ENCODE measurements at places on chromosomes 4 and X. TPM values are rescaled to one million over a fixed set of nuclear protein-coding genes. Genes with fewer than 3 reads are reported as not detected.

Gene TREX2
- total RNA-seq = 3.3 TPM

Gene MAGEE1
- 6.7 TPM for total RNA-seq

Gene MBNL3
- total RNA-seq = 63.1 TPM

Gene NAA11
- not detected for total RNA-seq

Gene SHROOM4
- total RNA-seq = not detected

Gene PGRMC2
- 30.7 TPM for total RNA-seq

Gene DKC1
- total RNA-seq = 84.2 TPM

Gene ADH1A
- not detected for total RNA-seq

Gene IGSF1
- not detected for total RNA-seq

Gene VEGFC
- not detected for total RNA-seq

Gene RAB39B
- total RNA-seq = 8.8 TPM

- H3K4me3 ChIP-seq = no peak overlapping the region
- H3K27ac ChIP-seq = no peak overlapping the region
- H3K4me1 ChIP-seq = no peaks in the 10 kb centered on the region
- H3K36me3 ChIP-seq = no peaks in the 10 kb centered on the region
Measured at GRCh38 chrX:146481735-146482134, 327.8 kb upstream of the CXorf51B start.

DNA sequence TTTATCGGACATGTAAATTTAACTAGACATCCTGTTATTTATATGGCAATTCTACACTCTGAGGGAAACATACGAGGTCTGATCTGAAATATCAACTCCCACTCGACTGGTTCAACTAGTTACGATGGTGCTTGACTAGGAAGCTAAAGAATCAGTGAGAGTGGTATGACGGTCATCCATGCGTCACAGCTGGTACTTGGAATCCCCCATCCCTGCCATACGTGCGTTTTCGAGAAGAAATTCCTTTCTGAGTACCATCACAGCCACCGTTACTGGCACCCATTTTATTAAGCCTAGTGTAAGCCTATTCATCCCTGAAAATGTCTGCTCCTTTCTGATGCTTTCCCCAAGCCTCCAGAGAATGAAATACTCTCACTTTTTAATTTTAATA is 695 bp upstream of the PIGA start:
- H3K4me3 ChIP-seq = peak overlapping the region; percentile 74
- H3K27me3 ChIP-seq = no peaks in the 10 kb centered on the region
- H3K4me1 ChIP-seq = peaks cover 15% of the 10 kb centered on the region
- H3K27ac ChIP-seq = peak overlapping the region; percentile 59
- peaks cover 11% of the 10 kb centered on the region for H3K36me3 ChIP-seq
- peak; percentile 84 for DNase-seq

DNA sequence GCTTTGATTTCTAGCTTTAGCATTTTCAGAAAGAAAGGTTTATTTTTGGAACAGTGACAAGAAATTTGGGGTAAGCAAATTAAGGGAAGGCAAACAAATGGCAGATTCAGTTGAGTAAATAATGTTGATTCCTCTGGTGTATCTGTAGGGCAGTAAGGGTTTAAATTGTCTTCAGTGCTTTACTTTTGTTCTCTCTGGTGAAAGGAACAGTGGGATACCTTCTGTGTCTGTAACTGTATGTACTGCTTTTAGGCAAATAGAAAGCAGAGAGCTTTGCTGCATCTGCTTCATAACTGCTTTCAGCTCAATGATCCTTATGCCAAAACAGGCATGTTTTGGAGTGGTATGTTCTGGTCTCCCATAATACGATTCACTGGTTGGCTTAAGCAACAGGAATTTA is 932.1 kb upstream of the SLIT2 start:
- no peak overlapping the region for H3K27ac ChIP-seq
- no peaks in the 10 kb centered on the region for H3K4me1 ChIP-seq
- no peaks in the 10 kb centered on the region for H3K27me3 ChIP-seq
- DNase-seq = no peak
- no peak overlapping the region for H3K4me3 ChIP-seq

DNA sequence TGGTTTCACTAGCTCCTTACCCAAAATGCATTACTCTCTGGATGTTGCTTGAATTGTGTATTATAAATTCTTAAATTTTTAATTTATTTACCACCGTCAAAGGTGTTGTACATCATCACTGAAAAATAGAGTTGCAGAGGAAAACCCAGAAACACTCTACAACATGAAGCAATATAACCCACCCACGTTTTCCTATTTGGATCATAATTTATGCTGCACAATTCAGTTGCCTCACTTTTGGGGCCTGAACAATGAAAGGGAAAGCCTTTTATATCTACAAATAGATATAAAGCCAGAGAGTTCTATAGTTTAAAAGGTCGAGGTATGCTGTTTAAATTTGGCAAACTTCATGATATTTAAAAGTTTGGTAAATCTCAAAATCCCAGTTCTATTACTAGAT is 115.4 kb downstream of the MGST2 start:
- H3K27me3 ChIP-seq = no peaks in the 10 kb centered on the region
- no peak overlapping the region for H3K4me3 ChIP-seq
- no peak overlapping the region for H3K27ac ChIP-seq
- no peaks in the 10 kb centered on the region for H3K36me3 ChIP-seq
- H3K4me1 ChIP-seq = no peaks in the 10 kb centered on the region

GRCh38 chr4:123832173-123833026 is 435.8 kb downstream of the SPRY1 start:
- H3K4me1 ChIP-seq = no peaks in the 10 kb centered on the region
- H3K27me3 ChIP-seq = no peaks in the 10 kb centered on the region
- no peak overlapping the region for H3K4me3 ChIP-seq

DNA sequence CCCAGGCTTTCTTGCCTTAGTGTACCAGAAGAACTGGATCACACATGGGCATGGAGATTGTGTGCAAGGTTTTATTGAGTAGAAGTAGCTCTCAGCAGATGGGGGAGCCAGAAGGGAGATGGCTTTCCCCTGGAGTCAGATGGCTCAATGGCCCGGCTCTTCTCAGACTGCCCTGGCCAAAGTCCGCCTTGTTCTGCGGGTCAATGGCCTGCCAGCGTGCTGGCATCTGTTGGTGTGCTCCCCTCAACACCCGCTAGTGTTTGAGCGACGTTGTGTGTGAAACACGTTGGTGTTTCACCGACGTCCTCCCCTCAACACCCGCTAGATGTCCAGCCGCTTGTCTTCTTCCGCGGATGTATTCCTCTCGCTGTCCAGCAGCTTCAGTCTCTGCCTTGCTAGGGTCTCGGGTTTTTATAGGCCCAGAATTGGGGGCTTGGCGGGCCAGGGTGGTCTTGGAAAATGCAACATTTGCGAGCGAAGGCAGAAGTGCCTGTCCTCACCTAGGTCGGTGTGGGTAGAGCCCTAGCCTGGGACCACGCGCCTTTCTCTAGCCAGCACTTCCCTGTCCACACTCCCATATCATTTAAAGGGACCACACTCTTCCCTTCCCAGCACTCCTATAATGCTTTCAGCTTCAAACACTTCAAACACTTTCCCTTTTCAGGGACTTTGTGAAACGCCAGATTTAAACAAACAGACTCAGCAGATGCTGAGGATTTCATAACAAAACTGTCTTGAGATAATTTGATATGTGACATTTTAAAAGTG is 21.1 kb upstream of the PRKG2 start:
- H3K36me3 ChIP-seq = no peaks in the 10 kb centered on the region
- no peaks in the 10 kb centered on the region for H3K27me3 ChIP-seq
- DNase-seq = no peak

DNA sequence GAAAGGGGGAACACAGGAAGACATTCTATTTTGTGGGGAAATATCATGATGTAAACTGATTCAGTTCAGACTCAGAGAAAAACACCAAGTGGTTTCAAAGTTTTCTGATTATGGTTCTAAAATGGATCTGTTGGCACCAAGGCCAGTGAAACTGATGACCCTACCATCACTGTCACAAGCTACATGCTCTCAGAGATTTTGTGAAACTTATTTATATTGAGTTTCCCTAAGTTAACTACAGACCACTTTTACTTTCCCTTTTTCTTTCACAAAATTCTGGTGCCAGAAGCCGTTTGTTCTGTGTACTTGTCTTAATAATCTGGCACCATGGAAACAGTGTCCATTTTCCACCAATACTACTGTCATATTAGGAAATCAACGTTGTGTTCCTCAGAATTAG is 43.4 kb upstream of the CABS1 start:
- no peak overlapping the region for H3K4me3 ChIP-seq
- no peaks in the 10 kb centered on the region for H3K36me3 ChIP-seq
- no peak overlapping the region for H3K27ac ChIP-seq
- no peak for DNase-seq
- H3K27me3 ChIP-seq = no peaks in the 10 kb centered on the region

DNA sequence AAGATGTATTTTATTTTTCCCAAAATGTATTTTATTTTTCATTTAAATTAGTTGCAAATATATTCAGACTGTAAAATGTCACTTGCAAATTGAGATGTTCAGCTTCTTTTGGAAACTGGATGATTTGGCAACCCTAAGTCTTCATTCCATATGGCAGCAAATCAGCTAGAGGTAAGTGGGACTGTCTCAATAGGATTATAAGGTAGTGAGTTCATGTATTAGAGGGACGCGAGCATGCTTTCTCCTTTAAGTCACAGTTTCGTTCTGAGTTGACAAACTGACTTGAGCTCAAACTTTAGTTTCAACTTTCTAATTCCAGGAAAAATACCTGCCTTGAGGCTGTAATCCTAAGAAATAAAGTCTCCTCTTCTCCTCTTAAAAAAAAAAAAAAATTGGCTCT is 44.2 kb upstream of the TMEM131L start:
- DNase-seq = no peak
- H3K27ac ChIP-seq = no peak overlapping the region
- no peaks in the 10 kb centered on the region for H3K36me3 ChIP-seq
- H3K27me3 ChIP-seq = no peaks in the 10 kb centered on the region
- H3K4me3 ChIP-seq = no peak overlapping the region
- peaks cover 26% of the 10 kb centered on the region for H3K4me1 ChIP-seq

DNA sequence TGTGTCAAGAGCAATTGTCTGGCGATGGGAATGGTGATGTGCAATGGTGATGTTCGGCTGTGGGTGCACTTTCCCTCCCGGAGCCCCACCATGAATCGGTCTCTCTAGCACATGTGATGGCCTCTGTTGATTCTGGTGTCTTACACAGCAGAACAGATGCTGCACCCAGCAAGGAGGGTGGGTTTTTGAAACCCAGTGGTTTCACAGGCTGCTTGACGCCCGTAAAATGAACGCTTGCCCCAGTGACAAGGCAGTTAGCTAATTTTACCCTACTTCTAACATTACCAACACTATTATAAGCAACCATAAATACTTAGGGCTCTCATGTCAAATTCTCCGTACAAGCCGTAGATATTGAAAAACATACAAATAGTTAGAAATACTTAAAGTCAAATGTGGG is 5.9 kb upstream of the ANOS1 start:
- H3K27me3 ChIP-seq = peaks cover 2% of the 10 kb centered on the region
- no peak overlapping the region for H3K4me3 ChIP-seq
- H3K27ac ChIP-seq = no peak overlapping the region
- no peaks in the 10 kb centered on the region for H3K36me3 ChIP-seq

- H3K4me1 ChIP-seq = no peaks in the 10 kb centered on the region
- no peak overlapping the region for H3K27ac ChIP-seq
- no peak overlapping the region for H3K4me3 ChIP-seq
- H3K36me3 ChIP-seq = peaks cover 24% of the 10 kb centered on the region
- no peaks in the 10 kb centered on the region for H3K27me3 ChIP-seq
- DNase-seq = no peak
Measured at GRCh38 chrX:360496-361150, 26.1 kb downstream of the PPP2R3B start.

- no peak overlapping the region for H3K4me3 ChIP-seq
- H3K27me3 ChIP-seq = no peaks in the 10 kb centered on the region
- no peaks in the 10 kb centered on the region for H3K4me1 ChIP-seq
Measured at GRCh38 chr4:154564311-154564710, 1.5 kb downstream of the FGB start.

DNA sequence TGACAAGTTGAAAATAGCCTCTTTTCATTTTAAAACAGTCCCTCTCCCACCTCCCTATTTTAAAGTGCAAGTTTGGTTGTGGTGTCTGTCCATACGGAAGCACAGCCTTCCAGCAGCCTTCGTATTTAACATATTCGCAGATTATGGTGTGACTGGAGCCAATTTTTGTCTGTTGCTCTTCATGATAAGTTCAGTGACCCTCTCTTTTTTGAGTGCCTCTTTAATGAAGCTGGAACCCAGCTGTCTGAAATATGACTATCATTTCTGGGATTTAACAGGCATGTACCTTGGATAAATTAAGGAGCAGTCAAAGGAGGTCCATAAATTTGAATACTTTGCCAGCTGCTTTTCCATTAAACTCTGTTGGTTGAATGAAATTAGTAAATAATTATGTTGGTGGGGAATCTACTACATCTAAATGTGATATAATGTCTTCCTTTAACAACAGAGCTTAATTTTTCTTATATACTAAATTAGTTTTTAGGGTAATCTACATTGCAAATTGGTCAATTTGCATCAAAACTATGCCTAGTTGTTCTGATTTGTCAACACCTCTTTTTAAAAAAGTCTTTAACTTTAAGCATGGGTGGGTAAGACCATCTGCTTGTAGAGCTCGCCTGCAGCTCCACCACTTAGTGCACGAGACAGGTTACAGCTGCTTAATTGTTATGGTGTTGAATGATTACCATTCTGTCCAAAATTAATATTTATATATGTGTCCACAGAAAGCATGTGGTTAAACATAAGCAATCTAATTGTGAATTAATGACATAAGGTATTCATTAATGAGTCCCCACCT is 216.6 kb downstream of the DCTD start:
- DNase-seq = no peak
- no peak overlapping the region for H3K4me3 ChIP-seq
- H3K4me1 ChIP-seq = no peaks in the 10 kb centered on the region
- no peak overlapping the region for H3K27ac ChIP-seq
- no peaks in the 10 kb centered on the region for H3K36me3 ChIP-seq
- H3K27me3 ChIP-seq = no peaks in the 10 kb centered on the region

DNA sequence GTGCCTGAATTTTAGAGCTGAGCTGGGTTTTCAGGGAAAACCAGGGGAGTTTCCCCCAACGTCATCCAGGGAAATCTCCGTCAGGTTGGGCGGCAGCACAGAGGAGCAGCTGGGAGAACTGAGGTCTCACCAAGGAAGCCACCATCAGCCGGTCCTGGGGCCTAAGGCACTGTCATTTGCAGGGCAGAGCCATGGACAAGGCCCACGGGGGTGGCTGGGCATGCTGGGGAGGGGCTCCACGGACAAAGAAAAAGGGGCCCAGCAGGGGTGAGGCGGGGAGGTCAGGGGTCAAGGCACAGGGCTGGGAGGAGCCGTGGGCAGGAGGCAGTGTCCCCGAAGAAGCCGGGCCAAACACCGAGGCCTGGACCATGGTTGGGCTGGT is 109.8 kb downstream of the HMX1 start:
- no peaks in the 10 kb centered on the region for H3K36me3 ChIP-seq
- no peaks in the 10 kb centered on the region for H3K4me1 ChIP-seq
- H3K27ac ChIP-seq = no peak overlapping the region
- DNase-seq = no peak
- no peaks in the 10 kb centered on the region for H3K27me3 ChIP-seq

All from B cell (primary cell).